Motor neuron (in vitro differentiated cells): ENCODE measurements at places on chromosomes 5 and 9. TPM values are rescaled to one million over a fixed set of nuclear protein-coding genes. Genes with fewer than 3 reads are reported as not detected.

The FUT7 gene
- 0.25 TPM in 1 of 2 replicates, not detected in the other for total RNA-seq

The FYB1 gene
- total RNA-seq = under 0.01 and 0.50 TPM in 2 replicates

The SPINK1 gene
- not detected in 2 replicates for total RNA-seq

The FOXI1 gene
- total RNA-seq = 0.57 and 0.58 TPM in 2 replicates

The WHRN gene
- 5.6 and 6.3 TPM in 2 replicates for total RNA-seq

The KCNN2 gene
- 0.27 and 0.41 TPM in 2 replicates for total RNA-seq

The GRXCR2 gene
- total RNA-seq = 0.15 TPM in 1 of 2 replicates, not detected in the other

The PLCXD3 gene
- total RNA-seq = 0.43 and 0.53 TPM in 2 replicates

The ZFP2 gene
- 2.8 and 3.0 TPM in 2 replicates for total RNA-seq

The SPATA31C1 gene
- total RNA-seq = 0.05 and 0.19 TPM in 2 replicates

The WASHC1 gene
- total RNA-seq = 11.7 and 14.0 TPM in 2 replicates

The PAM gene
- 56.2 and 61.4 TPM in 2 replicates for total RNA-seq

The CCL27 gene
- total RNA-seq = 0.59 TPM in 1 of 2 replicates, not detected in the other

The SAXO1 gene
- 0.31 and 0.32 TPM in 2 replicates for total RNA-seq

The RASGEF1C gene
- total RNA-seq = 1.1 and 1.3 TPM in 2 replicates

The CDKN2A gene
- 35.1 and 37.8 TPM in 2 replicates for total RNA-seq

The CNTLN gene
- 9.9 and 11.6 TPM in 2 replicates for total RNA-seq

The LCP2 gene
- total RNA-seq = 0.64 and 0.74 TPM in 2 replicates

The SPINK6 gene
- not detected in 2 replicates for total RNA-seq

The SNCAIP gene
- 42.3 and 48.0 TPM in 2 replicates for total RNA-seq

The OMD gene
- total RNA-seq = 16.3 and 16.9 TPM in 2 replicates

The SCGB3A2 gene
- total RNA-seq = not detected in 2 replicates

The RAD17 gene
- 27.9 and 37.0 TPM in 2 replicates for total RNA-seq

The CENPH gene
- total RNA-seq = 9.2 and 10.4 TPM in 2 replicates

The CXCL14 gene
- 0.16 TPM in 1 of 2 replicates, not detected in the other for total RNA-seq

The NPDC1 gene
- total RNA-seq = 44.3 and 61.7 TPM in 2 replicates

The PCDHGA8 gene
- 0.11 and 0.38 TPM in 2 replicates for total RNA-seq

The NEUROG1 gene
- total RNA-seq = 3.2 and 4.2 TPM in 2 replicates

The ALG2 gene
- 21.7 and 24.4 TPM in 2 replicates for total RNA-seq

The IL13 gene
- total RNA-seq = not detected in 2 replicates

The NRG2 gene
- total RNA-seq = 0.50 TPM in 1 of 2 replicates, not detected in the other

The HMMR gene
- 0.86 and 0.97 TPM in 2 replicates for total RNA-seq

The TOR4A gene
- total RNA-seq = 0.63 and 0.66 TPM in 2 replicates
